ENCODE measurements at places on chromosomes 4 and X.

- no peak for DNase-seq
Measured at GRCh38 chr4:110480746-110481271, 4.9 kb downstream of the ENPEP start.

- no peak for DNase-seq
Measured at GRCh38 chr4:27214010-27214409, 353.4 kb downstream of the STIM2 start.

GRCh38 chrX:9997041-9997440 is 29.9 kb downstream of the CLDN34 start:
- DNase-seq, result no peak

- no peak for DNase-seq
Measured at GRCh38 chr4:185035284-185035683, 17.0 kb downstream of the HELT start.

GRCh38 chr4:183609151-183609550 is 49.8 kb downstream of the RWDD4 start:
- DNase-seq, result no peak

DNA sequence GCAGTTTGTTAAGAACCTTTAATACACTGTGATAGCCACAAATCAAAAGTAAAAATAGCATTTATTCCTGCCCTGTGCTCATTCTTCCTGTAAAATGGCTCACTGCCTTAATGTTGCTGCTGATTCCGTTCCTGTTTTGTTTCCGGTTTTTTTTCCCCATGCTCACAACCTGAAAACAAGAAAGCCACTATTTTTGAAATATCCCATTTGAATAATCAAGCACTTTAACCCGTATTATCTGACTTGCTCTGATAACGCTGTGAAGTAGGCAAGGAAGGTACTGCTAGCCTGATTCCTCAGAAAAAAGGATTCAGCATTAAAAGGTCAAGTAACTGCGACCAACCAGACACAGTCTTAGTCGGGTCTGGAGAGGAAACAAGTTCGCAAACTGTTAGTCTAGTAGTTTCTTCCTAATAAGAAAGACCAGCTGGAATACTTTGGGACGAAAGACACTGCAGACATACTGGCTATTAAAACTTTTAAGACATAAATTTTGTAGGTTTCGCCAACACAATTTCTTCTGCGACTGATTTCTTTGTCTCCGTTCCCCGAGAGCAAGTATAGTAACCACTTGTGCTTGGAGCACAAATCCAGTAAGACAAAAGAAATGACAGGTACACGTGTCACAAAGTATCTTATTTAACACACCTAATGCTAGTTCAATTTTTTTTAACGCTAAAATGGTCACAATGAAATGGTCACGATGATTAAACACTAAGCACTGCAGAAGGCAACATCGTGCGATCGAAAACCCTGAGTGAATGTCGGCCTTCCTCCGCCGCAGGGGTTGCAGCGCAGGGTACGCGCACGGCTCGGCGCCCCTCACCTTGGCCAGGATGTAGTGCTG is 802 bp downstream of the COX18 start:
- DNase-seq, result no peak

DNA sequence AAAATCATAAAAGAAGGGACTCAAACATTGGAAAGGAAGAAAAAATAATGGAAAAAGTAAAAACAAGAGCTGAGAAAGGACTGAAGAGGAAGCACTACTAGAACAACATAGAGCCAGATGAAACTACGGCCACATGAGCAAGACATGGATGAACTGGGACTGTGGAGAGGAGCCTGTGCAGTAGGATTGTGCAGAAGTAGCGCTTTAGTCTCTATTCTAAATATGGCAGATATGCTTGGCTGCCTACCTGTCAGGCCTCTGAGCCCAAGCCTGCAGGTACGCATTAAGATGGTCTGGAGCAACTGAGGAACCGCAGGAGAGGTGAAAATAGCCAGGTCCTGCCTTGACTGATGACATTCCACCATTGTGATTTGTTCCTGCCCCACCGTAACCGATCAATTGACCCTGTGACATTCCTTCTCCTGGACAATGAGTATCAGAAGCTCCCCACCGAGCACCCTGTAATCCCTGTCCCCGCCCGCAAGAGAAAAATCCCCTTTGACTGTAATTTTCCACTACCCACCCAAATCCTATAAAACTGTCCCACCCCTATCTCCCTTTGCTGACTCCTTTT is 154.3 kb downstream of the CAMK2D start:
- DNase-seq, result no peak

DNA sequence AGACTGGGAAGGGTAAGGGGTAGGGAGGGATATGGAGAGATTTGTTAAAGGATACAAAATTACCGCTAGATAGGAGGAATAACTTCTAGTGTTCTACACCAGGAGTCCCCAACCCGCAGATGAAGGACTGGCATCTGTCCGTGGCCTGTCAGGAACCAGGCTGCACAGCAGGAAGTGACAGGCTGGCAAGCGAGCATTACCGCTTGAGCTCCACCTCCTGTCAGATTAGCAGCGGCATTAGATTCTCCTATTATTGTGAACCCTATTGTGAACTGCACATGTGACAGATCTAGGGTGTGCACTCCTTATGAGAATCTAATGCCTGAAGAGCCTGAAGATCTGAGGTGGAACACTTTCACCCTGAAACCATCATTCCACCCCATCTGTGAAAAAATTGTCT is 27.9 kb upstream of the BBS7 start:
- no peak for DNase-seq

DNA sequence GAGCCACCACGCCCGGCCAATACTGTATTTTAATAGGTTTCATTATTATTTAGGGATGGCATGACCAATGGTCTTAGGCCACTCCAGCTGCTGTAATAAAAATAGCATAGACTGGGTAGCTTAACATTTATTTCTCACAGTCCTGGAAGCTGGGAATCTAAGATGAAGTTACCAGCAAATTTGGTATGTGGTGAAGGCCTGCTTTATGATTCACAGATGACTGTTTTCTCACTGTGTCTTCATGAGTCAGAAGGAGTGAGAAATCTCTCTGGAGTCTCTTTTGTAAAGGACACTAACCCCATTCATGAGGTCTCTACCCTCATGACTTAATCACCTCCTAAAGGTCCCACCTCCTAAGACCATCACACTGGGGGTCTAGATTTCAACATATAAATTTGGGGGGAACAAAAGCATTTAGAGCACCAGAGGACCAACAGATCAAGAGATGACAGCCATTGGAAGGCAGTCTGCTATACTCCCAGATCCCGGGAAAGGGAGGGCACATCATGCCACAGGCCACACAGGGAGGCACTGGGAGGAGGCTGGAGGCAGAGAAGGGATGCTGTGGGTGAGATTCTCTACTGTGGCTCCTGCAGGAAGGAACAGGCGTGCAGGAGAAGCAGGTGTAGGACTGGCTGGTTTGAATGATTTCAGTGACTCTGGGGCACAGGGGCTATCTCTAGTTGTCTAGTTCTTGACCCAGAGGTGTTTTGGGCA is 335.8 kb upstream of the SFRP2 start:
- no peak for DNase-seq

GRCh38 chrX:46179748-46180147 is 365.5 kb downstream of the ZNF674 start:
- DNase-seq, result no peak

DNA sequence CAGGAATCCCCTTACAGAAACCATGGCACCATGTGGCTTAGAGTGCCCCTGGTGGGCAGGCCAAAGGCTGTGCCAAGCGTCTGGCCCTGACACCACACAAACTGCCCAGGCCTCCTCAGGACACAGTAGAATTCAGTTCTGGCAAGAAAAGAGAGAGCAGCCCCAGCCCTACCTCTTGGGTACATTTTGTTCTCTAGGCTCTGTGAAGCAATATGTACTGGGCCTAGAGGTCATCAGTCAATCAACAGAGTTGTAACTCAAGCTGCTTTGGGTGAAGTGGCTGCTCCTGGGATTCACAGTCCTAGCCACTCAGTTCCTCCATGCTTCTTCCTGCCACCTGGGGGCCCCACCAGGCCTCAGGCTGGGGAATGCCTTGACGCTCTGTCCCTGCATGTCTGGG is 158.1 kb upstream of the MAMLD1 start:
- DNase-seq, result no peak

DNA sequence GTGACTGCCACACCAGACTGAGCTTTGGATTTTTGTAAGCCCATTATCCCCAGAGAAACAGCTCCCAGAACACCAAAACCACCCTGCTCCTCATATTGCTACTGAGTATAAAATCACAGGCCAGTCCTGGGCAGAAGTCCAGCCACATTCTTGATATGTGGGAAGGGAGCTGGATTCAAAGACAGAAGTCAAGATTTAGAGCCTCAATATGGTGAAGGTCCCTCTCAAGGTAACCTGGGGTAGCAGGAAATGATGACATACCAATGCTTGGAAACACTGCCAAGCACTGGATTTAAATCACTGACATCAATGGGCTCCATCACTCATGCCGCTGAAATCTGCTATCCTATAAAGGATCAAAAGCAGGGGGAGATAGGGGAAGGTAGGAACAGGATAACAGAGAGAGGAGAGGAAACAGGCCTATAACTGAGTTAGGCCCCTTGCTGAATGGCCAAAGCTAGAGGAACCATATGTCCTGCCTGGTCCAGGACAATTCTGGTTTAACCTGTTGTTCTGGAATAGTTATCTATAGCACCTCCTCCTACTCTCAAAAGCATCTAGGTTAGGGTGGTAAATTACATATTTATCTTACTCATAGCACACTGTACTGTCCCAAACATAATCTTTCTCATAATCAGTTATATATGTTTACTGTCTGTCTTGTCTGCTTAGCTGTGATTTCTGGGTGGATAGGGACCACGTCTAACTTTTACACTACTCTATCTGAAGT is 83.7 kb upstream of the NHS start:
- no peak for DNase-seq

- no peak for DNase-seq
Measured at GRCh38 chrX:10989386-10989785, 121.7 kb upstream of the HCCS start.

GRCh38 chr4:39756159-39756558 is 58.2 kb downstream of the UBE2K start:
- no peak for DNase-seq

GRCh38 chrX:130566028-130566683 is 164.4 kb downstream of the RBMX2 start:
- no peak for DNase-seq

- DNase-seq, result no peak
Measured at GRCh38 chr4:119683518-119683917, 54.9 kb upstream of the PDE5A start.

DNA sequence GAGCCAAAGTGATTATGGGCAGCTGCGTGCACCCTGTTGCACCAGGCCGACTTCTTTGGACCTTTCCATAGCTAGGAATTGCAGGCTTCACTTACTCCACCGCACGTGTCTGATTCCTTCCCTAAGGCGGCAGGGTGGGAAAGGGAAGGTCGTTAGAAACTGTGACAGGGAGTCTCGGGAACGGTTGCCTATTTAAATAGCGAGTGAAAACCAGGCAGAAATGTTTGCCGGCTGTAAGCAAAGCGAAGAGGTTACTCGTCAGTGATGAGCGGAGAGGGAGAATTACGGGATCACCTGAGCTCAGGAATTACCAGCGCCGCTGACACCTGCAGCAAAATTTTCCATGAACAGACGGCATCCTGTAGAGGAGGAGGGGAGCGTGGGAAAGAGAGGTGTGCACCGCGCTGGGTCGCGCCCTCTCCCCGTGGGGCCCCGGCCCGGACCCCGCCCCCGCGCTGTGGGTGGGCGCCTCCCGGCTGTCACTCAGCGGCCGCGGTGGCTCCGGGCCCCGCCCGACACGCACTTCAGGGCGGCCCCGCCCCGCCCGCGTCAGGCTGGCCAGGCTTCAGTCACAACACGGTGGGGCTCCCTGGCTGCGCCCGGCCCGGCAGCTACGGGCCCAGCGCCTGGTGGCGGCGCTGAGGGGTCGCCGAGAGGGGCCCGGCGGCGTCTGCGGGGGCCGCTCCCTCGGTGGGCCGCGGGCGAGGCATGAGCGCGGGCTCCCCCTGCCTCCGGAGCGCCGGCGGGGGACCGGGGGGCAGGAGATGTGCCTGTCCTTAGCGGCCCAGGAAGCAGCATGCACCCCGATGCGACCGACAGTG is at the start of gene SNX25:
Gene SNX25, plus strand, starts transcription at position 568 of the 821 bp plus-strand sequence. Its CDS starts 229 bp downstream, at position 797.
- no peak for DNase-seq

DNA sequence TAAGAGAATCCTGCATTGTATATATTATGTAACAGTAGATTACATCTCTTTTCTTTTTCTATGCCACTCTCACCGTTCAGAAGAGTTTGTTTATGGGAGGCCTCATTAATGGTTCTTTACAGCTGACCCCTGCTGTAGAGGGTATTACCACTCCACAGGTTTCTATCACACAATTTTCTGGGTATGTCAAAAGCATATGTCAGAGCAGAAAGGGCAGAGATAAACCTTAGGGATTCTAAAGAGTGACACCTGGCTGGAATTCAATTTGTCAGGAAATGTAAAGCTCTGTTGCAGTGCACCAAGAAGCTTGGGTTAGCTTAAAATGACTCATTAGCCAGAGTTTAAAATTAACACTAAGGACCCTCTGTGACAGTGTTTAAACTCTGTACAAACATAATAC is 658.7 kb downstream of the PCDH18 start:
- no peak for DNase-seq

GRCh38 chr4:72031868-72032608 is at the start of gene NPFFR2:
TSS of gene NPFFR2 (plus strand) at chr4:72032000. CDS start at chr4:72128592, 96,592 bp downstream.
- DNase-seq, result no peak

DNA sequence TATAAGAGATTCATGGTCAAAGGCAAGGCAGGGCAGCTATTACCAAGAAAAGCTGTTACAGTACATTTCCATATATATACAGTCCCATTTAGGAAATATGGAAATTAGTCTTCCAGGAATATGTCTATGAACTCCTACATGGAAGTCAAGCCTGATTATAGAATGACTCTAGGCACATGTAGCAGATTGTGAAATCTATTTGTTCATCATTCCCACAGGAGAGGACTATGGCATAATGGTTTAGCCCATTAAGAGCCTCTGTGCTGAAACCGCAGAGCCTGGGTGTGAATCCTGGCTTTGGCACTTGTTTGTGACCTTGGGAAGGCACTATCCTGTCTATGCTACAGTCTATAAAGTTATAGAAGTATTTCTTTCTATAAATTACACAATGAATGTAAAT is 764.8 kb downstream of the RAPGEF2 start:
- DNase-seq, result no peak

DNA sequence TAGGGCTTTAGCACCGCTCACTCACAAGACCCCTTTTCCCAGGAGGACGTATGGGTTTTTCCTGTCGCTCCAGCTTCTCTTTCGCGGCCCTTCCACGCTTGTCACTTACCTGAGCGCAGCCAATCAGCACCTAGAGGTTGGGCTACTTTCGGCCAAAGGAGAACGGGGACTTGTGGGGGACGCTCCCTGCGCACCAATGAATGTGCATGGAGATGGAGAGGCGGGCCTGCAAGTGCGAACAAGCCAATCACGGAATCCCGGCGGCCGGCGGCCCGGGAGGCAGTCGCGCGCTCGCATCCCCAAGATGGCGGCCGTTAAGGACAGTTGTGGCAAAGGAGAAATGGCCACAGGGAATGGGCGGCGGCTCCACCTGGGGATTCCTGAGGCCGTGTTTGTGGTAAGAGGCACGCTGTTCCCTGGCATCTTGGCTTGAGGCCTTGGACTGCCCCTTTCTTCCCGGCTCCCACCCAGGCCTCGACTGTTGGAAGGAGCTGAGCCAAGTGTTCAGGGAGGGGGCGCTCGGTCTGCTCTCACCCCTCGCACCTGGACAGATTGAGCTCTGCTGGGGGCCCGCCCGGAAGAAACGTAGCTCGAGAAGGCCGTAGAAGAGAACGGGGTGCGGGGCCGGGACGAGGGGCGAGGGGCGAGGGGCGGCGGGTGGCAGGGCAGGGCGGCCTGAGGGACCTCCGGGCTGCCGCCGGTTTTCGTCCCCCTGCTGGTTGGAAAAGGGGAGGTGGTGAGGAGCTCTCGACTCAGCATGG is at the start of gene VBP1:
Gene VBP1, plus strand, starts transcription at position 282 of the 761 bp plus-strand sequence. Its CDS starts 23 bp downstream, at position 305.
- DNase-seq, result peak; percentile 94

Data from NCI-H1436 treated with DMSO at 0.1 percent for 48 hours (cell line).